Small intestine (tissue), 16 donors: ENCODE measurements at places on chromosomes 5 and 9.

DNA sequence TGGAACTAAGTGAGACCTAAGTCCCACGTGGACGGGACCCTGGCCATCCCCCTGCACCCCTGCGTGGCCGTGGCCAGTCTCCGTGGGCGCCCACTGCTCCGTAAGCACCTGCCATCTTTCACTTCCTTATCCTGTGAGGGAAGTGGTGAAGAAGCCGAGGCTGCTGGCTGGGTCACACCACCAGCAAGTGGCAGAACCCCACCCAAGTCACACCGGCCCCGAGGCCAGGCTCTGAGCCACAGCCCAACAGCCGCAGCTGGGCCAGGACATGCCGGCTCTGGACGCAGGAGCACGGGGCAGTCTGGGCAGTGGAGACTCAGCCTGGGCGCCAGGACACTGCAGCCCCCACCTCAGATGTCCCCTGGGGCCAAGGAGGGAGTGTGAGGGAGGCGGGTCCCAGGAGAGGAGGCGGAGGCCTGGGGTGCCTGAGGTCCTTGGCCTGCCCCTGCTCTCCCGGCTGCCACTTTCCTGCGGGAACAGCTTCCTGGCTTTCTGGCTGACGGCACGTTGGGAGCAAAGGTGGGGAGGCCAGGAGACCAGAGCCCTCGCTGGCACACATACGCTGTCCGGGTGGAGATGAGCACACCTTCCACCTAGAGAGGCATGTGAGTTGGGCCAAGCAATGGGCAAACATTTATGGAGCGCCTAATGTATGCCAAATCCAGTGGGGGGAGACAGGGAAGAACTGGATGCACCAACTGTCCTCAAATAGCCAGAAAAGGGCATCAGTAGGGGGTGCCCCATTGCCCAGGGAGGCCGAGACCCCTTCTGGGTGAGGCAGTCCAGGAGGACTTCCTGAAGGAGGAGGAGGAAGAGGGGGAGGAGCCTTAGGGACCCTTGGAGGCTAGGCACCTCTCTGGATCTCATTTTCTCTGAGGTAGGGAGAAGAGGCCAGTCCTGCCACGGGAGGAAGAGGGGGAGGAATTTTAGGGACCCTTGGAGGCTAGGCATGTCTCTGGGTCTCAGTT lies 43.9 kb upstream of the EGFL7 start:
- peak; percentile 44 for DNase-seq

DNA sequence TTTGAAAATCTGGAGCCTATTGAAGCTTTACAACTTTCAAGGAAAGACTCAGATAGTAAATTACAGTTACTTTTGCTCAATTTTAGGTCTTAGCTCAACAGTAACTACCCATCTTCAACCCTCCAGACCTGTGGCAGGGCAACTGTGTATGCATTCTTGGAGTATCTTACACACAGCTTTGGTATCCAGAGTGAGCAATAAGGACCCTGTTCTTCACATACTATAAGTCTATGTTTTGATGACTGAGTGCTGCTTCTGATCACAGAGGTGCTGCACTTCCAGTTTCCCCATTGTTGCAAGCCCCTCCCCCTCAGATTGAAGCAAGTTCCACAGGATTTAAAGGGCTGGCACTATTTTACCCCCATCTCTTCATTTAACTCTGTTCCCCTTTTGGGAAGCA lies 737.4 kb upstream of the GRAMD2B start:
- no peak for DNase-seq

- DNase-seq = peak; percentile 7
These were observed 243.6 kb downstream of the PBX3 start for GRCh38 chr9:125990793-125991220.

DNA sequence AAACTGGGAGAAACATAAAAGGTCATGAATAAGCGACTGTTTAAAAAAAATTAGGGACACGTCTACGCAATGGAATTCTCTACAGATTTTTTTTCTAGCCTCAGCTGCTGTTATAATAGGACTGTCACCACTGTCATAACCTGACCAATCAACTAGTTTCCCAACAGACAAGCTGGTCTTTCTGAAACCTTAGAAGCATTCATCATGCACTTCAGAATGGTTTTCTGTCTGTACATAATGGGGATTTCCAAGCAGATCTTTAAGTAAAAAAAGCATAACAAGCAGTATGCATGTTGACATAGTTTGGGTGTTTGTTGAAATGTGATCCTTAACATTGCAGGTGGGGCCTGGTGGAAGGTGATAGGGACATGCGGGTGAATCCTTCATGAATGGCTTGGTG lies 58.3 kb upstream of the SEMA6A start:
- DNase-seq = no peak

DNA sequence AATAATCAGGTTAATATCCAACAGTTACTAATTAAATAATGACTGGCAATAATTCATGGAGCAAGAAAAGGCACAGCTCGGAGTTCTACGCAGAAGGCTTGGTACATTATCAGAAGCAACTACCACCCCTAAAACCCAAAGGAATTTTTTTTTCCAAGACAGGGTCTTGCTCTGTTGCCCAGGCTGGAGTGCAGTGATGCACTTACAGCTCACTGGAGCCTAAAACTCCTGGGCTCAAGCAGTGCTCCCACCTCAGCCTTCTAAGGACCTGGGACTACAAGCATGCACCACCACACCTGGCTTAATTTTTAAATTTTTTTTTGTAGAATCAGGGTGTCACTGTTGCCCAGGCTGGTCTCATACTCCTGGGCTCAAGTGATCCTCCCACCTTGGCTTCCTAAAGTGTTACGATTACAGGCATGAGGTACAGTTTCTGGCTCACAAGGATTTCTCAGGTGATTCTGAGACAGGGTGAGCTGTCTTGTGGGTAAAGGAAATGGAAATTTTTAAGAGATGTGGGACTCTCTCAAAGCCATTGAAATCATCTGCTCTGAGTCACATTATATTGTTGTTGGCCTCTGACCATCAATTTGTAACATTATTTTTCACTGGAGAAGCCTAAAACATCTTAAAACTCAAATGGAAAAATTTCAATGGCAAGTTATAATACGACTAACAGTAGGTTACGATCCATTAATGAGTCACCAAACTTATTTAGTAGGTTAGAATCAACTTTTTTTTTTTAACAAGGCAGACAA lies 19.7 kb upstream of the HSDL2 start:
- no peak for DNase-seq

- DNase-seq = no peak
These were observed 28.9 kb upstream of the GLIS3 start for GRCh38 chr9:4328723-4329122.

GRCh38 chr5:160799184-160799583 lies 52.8 kb downstream of the ATP10B start:
- DNase-seq = peak; percentile 22
